Fibroblast of the aortic adventitia (primary cell): ENCODE measurements at places on chromosomes 11 and 22. TPM values are rescaled to one million over a fixed set of nuclear protein-coding genes. Genes with fewer than 3 reads are reported as not detected.

Gene MAJIN
- not detected in 2 replicates for total RNA-seq

Gene BCO2
- 1.5 and 4.0 TPM in 2 replicates for total RNA-seq

Gene ALG12
- total RNA-seq: 8.3 and 19.9 TPM in 2 replicates

Gene SAA1
- total RNA-seq: not detected in 2 replicates

Gene IMMP1L
- 11.4 and 13.5 TPM in 2 replicates for total RNA-seq

Gene ELFN2
- total RNA-seq: 0.18 and 0.33 TPM in 2 replicates

Gene ACR
- not detected in 2 replicates for total RNA-seq

Gene INPP5J
- total RNA-seq: under 0.01 and 0.41 TPM in 2 replicates

Gene BANF1
- 44.1 and 57.7 TPM in 2 replicates for total RNA-seq

Gene MS4A4A
- total RNA-seq: not detected in 2 replicates

Gene IFITM1
- total RNA-seq: 20.9 and 24.2 TPM in 2 replicates

Gene SHANK3
- 0.90 and 0.98 TPM in 2 replicates for total RNA-seq

Gene HEPHL1
- not detected in 2 replicates for total RNA-seq

Gene KCNE3
- 0.18 and 5.9 TPM in 2 replicates for total RNA-seq

Gene SWAP70
- 44.4 and 53.2 TPM in 2 replicates for total RNA-seq

Gene NXPE1
- total RNA-seq: not detected in 2 replicates
